ENCODE measurements at places on chromosomes 3 and 15.

GRCh38 chr15:74222240-74223119, 13.6 kb upstream of the CCDC33 start:
- no peak for DNase-seq

DNA sequence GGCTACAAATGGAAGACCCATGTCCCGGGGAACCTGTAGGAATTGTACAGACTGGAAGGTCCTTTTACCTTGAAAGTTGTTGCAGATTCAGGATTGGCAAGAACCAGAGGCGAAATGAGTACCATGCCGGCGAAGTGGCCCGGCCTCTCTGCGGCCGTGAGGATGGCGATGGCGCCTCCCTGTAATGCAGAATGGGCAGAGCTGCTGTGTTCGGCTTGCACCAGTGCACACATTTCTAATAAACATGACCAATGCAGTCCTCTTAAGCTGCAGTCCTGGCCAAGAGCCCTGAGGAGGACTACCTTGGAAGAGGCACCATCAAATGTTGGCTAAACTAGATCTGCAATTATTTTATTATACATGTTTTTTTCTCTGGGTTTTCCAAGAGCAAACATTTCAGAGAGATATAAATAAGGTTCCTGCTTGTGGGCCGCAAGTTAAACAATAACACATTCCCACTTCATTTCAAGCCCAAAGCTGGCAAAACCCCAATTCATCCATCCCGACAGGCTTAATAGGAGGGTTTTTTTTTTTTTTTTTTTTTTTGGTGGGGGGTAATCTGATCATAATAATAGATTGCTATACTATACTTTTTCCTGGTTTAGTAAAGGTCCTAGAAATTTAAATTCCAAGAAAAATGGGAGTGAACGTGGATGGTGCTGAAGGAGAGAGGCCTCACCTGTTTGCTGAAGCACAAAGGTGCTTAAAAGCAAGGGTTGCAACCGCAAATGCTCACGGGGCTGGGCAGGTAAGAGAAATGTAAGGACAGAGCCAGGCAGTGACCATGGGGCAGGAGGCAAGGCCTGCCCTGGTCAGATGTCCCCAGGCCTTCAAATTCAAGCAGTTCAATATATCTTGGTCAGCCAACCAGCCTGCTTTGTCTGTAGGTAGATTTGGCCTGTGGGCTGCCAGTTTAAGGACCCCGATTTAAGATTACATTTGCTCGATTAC, 48.5 kb downstream of the ABTB1 start:
- DNase-seq = no peak

- no peak for DNase-seq
Measured at GRCh38 chr3:144491333-144491732, 519.7 kb downstream of the DIPK2A start.

GRCh38 chr3:170864525-170865208, 5.3 kb downstream of the RPL22L1 start:
- DNase-seq = no peak

GRCh38 chr3:57127891-57128518, 37.1 kb downstream of the IL17RD start:
- no peak for DNase-seq

GRCh38 chr3:141331377-141332318, 36.7 kb upstream of the ZBTB38 start:
- DNase-seq = no peak

DNA sequence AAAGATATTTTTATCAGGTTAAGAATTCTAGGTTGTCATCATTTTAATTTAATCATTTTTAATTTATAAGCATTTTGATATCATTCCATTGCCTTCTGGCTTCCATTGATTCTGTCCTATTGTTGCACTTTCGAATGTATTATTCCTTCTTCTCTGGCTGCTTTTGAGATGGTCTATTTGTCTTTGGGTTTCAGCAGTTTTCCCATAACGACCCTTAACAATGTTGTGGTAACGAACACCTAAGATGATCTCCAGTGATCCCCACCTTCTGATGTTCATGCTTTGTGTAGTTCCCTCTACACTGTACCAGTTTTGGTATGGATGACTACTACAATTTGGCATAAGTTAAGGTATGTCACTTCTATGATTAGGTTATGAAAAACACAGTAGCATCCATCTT, 59.9 kb downstream of the MINAR1 start:
- no peak for DNase-seq

DNA sequence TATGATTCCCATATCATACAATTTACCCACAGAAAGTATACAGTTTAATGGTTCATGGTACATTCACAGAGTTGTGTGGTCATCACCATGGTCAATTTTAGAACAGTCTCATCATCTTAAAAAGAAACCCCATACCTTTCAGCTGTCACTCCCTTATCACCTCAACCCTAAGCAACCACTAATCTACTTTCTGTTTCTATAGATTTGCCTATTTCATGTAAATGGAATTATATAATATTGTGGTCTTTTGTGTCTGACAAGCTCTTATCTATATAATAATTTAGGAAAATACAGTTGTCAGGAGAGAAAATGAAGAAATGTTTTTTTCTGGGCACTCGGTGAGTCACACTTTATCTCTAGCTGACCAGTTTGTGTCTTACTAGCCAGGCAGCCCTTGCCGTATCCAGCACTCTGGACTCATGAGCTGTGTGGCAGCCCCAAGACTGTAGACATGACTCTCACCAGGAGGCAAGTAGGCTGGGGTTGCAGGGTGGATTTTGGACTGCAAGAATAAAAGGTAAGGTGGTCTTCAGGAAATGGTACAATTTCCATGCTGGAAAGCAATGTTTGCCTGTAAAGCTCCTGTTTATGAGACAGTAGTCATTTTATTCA, 234.6 kb downstream of the THRB start:
- no peak for DNase-seq

DNA sequence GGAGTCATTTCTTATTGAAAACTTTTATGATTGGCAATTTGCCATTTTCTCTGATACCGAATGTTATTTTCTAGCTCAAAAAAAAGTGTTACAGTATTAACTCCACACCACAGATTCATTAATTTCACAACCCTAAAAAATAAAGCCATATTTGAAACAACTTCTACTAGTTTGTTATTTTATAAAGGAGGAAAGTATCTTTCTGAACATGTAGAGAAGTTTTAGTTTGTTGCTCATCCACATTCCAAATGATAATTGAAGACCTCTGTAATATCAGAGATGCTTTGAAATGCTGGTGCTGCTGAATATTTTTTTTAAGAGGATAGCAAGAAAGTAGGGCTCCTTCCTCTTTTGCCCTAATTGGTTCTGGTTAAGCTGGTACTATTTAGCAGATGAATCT, 1.9 kb downstream of the VGLL3 start:
- no peak for DNase-seq

DNA sequence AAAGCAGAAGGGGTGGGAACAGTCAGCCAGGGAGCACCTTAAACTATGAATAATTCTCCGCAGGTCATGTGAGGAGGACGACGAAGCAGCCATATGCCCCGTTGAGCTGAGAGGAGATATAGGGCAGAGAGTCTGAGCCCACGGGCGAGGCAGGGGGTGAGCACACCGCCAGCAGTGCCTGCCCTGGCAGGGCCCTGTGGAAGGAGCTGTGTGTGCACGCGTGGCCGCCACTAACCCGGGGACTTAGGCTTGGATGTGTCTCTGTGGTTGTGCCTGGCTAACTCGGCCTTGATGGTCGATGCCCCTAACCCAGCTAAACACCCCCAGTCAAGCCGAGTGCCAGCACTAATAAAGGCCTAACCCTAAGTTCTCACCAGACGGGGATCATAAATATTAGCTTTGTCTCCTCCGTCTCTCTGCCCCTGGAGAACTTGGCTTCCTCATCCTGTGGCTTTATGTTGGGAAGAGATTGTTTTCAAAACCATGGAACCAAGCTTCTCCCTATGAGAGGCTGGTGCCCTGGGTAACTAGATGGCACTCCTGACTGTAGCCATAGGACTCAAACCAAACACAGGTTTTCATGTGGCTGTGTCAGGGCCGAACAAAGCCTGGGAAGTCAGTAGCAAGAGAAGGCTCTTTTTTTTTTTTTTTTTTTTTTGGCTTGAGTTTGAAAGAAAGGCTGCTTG, 45.4 kb downstream of the CCK start:
- DNase-seq = no peak

GRCh38 chr3:156209631-156210335, 89.4 kb downstream of the KCNAB1 start:
- DNase-seq = no peak

- DNase-seq = no peak
Measured at GRCh38 chr15:35827141-35827540, 281.2 kb upstream of the DPH6 start.

GRCh38 chr3:101989578-101990200, 140.4 kb downstream of the NFKBIZ start:
- no peak for DNase-seq

GRCh38 chr3:126547721-126548120, 11.0 kb downstream of the C3orf22 start:
- DNase-seq = no peak

- no peak for DNase-seq
Measured at GRCh38 chr15:34014556-34014955, 24.4 kb downstream of the AVEN start.

DNA sequence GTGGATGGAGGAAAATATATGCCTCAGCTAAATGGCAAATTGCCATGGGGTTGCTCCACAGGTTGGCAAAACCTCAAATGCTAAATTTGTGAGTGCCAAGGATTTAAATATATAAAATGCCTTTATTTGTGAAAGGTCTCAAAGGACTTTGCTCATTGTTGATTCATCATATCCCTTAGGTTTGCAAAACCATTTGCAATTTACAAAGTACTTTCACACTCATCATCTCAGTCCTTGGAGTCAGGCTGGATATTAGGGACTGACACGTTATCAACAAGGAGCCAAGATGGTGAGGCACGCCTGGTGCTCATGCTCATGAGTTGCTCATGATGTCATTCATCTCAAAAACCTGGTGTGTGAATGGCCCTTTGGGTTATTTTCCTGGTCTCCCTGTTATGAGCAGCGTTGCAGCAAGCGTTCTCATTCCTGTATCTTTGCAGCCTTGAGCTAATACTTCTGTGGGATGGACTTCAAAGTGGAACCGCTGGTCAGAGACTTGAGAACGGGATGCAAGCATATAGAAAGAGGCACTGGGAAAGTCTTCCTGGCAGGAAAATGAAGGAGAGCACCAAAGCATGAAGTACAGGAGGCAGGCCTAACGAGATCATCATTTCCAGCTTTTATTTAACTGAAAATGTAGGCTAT, 66.0 kb downstream of the MYO1E start:
- DNase-seq = no peak

- DNase-seq = no peak
Measured at GRCh38 chr3:12947504-12948369, 106.4 kb upstream of the RPL32 start.

DNA sequence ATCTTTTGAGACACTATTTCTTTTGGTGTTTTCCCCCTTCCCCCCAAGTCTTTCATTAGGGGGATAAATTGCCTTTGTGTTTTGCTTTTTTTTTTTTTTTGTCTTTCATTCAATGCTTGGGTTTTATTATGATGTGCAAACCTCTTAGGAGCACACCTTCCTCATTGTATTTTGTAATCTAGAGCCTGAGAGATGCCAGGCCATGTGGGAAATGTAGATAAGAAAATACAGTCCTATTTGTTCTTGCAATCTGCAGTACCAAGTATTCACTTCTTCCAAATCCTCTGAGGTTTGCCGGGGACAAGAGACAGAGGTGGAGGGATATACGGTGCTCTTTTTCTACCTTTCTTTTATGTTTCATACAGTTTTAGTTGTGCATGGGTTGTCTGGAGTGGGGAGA, 66.7 kb downstream of the LARS2 start:
- DNase-seq = no peak

DNA sequence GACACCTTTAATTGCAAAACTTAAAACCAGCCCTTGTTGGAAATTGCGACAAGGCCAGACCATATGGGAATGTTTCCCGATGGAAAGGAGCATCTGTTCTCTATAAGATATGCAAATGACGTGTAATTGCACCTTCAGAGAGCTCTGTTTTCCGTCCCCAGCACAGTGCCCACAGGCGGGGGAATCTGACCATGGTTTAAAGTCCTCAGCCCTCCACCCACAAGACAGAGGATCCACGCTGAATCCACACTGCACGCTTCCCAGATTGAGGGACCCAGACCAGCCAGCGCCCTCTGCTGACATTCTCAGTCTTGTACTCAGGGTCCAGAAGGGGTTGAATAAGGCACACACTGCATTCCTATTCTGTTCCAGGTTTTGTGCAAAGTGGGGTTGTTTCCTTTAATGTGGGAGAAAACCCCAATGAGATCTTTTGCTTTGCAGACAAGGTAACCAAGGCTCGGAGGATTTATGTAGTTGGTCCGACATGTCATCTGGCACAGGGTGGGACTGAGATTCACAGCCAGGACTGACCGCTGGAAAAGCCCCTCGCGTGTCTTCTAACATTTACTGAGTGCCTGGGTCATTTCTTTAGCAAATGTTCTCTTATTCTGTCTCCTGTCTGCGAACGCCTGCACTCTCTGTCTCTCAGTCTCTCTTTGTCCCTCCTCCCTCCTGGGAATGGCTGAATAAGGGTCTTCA, 36.8 kb upstream of the KLHL25 start:
- DNase-seq = peak; percentile 40

DNA sequence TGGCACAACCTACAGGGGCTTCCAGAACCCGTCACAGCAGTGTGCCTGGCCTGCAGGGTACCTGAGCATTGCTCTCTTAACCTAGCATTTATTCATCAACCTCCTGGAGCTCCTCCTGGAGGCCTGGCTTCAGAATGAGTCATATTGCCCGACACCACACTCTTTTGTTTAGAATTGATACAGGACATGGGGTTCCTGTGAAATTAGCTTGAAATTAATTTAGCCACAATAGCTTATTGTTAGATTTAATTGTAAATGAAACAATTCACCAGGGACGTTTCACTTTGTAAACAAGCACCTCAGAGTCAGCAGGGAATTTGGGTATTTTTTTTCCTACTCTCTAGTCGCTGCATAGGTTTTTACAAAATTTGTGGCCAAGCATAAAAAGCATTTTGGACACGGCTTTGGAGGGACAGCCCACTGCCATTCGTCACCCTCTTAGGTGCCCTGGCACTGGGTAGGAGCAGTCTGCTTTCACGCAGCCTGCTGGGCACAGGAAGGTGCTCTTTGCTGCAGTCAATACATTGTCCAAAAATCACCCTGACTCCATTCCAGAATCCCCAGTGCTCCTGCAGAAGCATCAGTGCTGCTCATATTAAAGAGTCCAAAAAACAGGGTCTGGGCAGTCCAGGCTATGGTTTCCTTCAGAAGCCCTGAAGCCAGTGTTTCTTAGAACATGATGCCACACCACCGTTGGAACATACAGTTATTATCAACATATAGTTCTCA, 60.8 kb upstream of the MEF2A start:
- peak; percentile 39 for DNase-seq

GRCh38 chr15:32715276-32715675, 2.5 kb upstream of the GREM1 start:
- peak; percentile 33 for DNase-seq

DNA sequence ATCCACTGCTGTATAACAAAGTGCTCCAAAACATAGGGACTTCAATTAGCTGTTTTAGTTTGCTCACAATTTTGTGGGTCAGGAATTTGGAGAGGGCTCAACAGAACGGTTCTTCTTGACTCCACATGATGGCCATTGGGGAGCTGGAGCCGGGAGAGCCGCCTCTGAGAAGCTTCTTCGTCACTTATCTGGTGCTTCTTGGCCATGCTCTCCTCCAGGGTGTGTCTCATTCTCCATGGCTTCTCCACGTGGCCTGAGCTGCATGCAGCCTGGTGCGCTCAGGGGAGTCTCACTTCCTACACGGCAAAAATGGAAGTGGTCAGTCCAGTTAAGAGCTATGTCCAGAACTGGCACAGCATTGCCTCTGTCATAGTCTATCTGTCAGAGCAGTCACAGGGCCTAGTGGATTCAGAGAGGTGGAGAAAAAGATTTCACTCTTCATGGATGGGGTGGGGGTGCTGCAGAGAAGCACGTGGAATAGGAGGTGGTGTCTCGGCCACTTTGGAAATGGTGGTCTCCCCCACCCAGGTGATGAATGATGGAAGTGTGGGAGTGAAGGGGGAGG, 26.3 kb upstream of the PRR23E start:
- DNase-seq = no peak
